ENCODE measurements at places on chromosomes 4 and X. TPM values are rescaled to one million over a fixed set of nuclear protein-coding genes. Genes with fewer than 3 reads are reported as not detected.

The ATOH1 gene
- total RNA-seq = not detected

DNA sequence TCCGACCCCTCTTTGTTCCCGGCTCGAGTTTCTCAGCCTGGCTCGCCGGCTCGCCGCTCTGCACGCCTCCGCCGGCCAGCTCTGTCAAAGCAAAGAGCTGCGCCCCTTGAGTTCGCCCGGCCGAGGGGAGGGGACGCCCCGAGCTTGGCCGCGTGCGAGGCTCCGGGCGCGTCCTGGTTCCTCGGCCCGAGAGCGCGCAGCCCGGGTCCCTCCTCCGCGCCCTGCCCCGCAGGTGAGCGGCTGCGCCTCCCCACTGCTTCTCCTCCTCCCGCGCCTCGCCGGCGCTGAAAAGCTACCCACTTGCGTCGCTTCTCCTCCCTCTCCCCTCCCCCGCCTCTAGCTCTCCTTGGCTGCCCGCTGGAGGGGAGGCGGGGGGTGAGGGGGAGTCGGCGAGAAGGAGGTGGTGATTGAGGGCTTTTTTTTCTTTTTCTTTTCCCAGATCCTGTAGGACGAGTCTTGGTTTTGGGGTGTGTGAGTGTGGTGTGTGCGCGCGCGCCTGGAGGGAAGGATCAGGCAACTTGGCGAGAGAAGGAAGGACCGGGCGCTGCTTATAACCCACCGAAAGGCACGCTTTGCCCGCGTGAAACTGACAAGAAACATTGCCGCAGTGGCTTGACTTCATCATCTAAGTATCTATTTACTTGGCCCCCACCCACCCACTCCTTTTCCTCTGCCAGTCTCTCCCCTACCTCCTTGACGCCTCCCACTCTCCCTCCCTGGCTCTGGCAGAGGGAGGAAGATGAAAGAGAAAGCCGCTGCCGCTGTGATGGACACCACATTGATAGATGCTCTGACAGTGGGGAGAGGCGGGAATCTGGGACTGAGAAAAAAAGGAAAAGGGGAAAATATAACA lies at the start of gene LEF1:
Gene LEF1 (minus strand): TSS at position 262 of the 853 bp plus-strand sequence. CDS start 1,165 bp downstream, outside the sequence.
- peaks cover 82% of the 10 kb centered on the region for H3K27me3 ChIP-seq
- peak within 1 kb of the TSS; percentile 77 for H3K4me3 ChIP-seq
- no peak within 1 kb of the TSS for H3K27ac ChIP-seq
- no peaks in the 10 kb centered on the region for H3K36me3 ChIP-seq
- DNase-seq = peak; percentile 84

The PITX2 gene
- 0.36 TPM for total RNA-seq

DNA sequence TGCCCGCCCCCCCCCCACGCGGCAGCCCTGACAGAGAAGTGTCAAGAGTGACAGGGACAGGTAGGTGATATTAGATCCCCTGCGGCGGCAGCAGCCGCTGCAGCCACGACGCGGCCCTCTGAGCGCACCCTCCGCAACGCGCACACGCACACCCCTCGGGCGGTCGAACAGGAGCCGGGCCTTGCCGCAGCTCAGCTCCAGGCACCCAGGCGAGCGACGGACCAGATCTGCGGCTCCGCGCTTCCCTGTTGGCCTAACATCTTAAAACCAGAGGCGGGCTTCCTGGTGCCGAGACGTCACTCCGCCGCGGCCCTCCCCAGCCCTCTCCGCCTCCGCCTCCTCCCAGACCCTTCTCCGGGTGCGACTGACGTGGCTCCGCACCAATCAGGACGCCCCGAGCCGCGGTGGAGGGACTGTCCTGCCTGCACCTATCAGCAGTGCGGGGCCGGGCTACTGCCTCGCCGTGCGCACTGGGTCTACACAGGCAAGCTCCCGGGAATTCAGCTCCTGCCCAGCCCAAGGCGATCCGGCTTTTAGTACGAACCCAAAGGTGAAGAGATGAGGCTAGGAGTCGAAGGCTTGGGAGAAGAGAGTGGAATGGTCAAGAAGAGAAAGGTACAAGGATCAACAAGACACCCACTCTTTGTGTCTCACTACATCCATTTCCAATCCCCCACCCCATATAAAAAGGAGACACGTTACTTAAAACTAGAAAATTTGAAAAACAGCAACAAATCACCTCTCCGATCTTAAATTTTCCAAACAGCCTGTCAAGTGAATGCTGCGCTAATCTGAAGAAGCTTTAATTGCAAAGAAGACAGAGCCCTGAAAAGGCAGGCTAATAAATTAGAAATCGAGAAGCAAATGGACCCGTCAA lies at the start of gene PITX2:
Gene PITX2 (minus strand): TSS at position 237 of the 877 bp plus-strand sequence. CDS start 617 bp downstream, outside the sequence.
- H3K27me3 ChIP-seq = peaks cover 100% of the 10 kb centered on the region
- no peaks in the 10 kb centered on the region for H3K36me3 ChIP-seq
- peak; percentile 98 for DNase-seq
- H3K4me1 ChIP-seq = no peaks in the 10 kb centered on the region

The FAM47A gene
- total RNA-seq = not detected

All from osteoblast (primary cell).